Occipital lobe (tissue), 3 donors: ENCODE measurements at places on chromosomes 16 and 17.

GRCh38 chr16:2963723-2964474 is at the start of gene KREMEN2:
Gene KREMEN2, plus strand, starts transcription at chr16:2964275. Its CDS starts 246 bp downstream, at chr16:2964521.
- DNase-seq = no peak

DNA sequence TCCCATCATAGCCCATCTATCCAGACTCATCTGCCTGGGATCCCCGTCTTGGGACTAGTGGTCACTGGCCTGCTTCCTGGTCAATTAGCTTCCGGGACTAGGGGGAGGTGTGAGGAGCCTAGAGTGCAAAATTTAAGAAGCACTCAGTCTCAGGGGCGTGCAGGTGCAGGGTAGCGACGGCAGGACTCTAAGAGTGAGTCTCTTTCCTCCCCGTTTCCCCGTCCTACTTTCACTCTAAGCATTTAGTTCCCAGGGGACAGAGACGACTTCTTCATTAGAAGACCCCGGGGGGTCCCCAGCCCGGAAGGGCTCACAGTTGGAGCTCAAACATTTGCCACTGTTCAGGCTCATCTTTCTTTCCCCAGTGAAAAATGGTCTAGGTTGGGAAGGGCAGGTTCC is 677 bp upstream of the ZNHIT3 start:
- DNase-seq = no peak

DNA sequence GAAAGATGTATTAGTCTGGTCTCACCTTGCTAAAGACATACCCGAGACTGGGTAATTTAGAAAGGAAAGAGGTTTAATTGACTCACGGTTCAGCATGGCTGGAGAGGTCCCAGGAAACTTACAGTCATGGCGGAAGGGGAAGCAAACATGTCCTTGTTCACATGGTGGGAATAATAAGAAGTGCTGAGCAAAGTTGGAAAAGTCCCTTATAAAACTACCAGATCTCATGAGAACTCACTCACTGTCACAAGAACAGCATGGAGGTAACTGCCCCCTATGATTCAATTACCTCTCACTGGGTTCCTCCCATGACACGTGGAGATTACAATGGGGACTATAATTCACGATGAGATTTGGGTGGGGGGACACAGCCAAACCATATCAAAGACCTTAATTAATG is 53.3 kb downstream of the BCL7C start:
- no peak for DNase-seq

DNA sequence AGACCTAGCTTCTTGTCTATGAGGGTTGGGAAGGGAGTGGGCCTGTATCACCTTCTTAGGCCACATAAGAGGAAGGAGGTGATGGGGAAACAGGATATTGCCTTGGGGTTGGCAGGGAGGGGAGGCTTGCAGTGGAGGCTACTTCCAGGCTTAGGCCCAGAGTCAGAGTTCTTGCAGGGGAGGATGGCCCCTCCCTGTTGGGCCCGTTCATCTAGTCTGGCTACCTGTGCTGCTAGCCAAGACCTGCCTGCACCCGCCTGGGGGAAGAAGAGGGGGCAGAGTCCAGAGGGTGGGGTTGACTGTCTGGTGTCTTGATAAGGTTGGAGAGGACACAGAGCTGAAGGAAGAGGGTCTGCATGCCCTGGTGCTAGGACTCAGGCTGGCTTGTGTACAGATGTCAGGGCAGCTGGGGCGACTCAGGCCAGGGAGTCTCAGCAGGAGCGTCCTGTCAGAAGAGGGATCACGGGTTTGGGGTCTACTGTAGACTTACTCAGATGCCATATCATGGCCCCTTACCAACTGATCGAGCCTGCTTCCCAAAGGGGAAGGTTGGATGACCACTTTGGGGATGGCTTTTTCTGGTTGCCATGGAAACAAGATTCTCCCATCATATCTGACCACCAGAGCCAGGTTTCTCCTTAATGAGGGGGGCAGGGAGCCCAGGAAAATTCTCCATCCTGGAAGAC is 5.3 kb downstream of the KDM6B start:
- no peak for DNase-seq

- no peak for DNase-seq
These were observed 104.4 kb downstream of the CMIP start for GRCh38 chr16:81548876-81549546.

DNA sequence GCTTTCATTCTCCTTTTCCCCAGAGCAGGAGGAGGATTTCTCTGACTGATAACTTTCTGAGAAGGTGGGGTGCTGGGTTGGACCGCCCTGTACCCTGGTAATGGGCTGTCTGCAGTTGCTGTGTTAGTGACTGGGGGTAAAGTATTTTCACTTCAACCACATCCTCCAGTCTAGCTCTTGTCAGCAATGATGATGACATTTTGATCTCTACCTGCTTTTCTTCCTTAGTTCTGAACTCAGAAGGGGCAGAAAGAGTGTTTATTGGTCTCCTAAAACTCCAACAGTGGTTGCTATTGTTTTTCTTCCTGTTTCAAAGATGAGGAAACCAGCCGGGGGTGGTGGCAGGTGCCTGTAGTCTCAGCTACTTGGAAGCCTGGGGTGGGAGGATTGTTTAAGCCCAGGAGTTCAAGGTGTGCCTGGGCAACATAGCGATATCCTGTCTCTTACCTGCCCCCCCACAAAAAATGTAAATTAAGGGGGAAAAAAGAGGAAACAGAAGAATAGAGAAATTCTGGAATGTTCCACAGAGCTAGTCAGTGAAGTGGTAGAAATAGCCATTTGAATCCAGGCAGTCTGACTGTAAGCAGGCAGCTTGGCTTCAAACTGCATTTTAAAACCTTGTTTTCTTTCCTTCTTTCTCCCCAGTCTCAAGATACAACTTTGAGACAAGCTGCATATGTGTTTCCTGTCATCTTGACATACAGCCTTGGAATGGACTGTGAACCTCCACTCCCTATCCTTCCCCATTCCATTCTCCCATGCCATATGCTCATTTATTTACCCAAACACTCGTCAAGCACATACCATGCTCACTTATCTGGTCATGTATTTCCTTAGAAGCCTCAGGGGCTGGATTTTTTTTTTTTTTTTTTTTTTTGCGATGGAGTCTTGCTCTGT is 3.3 kb upstream of the N4BP1 start:
- no peak for DNase-seq

GRCh38 chr17:14752011-14752410 is 451.1 kb downstream of the HS3ST3B1 start:
- DNase-seq = no peak

- no peak for DNase-seq
These were observed 40.1 kb downstream of the BPTF start for GRCh38 chr17:67865438-67865837.
